NCI-H187 (cell line): ENCODE measurements at places on chromosomes 2 and 18.

DNA sequence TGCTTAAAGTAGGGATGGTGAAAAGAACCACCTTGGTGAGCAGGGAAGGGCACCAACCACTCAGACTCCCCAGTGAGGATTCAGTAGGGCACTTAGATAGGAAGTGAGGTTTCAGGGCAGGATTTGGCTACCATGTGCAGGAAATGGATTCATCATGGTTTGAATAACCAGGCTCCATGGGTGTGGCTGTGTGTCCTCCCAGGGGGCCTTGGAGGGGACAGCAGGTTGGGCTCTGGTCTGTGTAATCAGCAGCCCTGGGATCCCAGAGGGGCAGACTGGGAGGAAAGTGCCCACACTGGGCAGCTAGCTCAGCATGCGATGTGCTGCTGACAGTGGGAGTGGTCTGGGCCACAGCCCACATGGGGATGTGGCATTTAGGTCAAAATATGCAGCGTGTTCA lies 224.6 kb downstream of the CELF4 start:
- DNase-seq = no peak

DNA sequence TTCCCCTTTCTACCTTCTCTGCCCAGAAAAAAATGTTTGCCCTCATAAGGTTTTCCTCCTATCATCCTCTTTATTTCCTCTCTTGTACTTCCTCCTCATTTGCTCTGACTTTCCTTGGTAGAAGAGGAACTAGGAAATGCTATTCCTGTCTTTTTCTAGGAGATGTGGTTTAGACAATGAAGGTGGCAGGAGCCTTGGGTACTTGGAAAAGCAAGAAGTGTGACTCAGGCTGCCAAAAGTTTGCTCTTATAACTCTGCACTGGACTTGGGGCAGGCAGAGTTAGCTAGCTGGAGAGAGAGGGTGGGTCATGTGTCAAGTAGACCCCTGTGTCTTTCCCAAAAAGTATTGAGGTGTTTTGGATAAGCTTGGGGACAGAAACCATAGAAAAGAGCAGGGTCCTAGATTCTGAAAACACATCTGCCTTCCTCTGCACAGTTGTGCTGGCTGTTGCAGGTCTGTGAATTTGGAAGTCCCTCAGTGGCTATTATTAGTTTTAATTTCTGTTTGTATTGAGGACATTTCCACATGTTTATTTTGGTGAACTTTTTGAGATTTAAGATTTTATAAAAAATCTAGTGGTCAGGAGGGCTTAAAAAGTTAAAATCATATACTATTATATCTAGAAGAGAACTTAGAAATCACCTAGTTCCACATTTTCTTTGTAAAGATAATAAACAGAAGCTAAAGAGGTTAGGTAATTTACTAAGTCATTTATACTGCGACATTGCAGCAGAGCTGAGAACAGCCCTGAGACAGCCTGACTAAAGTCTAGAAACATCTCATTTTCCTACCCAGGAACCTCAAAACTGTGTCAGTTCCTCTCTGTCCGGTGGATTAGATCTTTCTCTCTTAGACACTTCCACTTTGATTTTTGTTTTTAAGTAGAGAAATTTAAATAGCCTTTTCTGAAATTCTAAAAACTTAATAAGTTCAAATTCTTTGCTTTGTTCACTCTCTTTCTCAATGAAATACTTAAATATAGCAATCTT lies 16.0 kb downstream of the INSIG2 start:
- no peak for DNase-seq

DNA sequence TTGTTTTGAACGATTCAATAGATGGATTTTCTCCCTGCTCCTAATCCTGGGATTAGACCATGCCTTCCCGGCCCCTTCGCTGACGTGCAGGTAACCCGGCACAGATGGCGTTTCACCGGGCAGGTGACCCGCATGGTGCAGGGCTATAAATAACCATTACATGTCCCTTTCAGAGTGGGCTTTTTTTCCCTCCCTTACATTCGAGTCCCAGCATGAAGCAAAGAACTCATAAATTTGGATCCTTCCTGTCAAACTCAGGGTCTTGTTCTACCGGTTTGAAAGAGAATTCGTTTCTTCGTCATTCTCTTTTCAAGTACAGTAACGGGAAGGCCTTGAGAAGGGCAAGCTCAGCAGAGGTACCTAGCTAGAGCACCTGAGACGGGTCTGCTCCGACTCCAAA lies 46.1 kb downstream of the EDAR start:
- DNase-seq = no peak

- no peak for DNase-seq
Measured at GRCh38 chr18:37272226-37272625, 293.4 kb downstream of the CELF4 start.

GRCh38 chr2:172234716-172235691 lies 132.3 kb upstream of the DLX2 start:
- DNase-seq = no peak

GRCh38 chr2:53610260-53610659 lies 157.3 kb upstream of the CHAC2 start:
- no peak for DNase-seq

- DNase-seq = no peak
Measured at GRCh38 chr2:199973703-199974102, 18.3 kb downstream of the MAIP1 start.
